ENCODE measurements at places on chromosomes 12 and 14. TPM values are rescaled to one million over a fixed set of nuclear protein-coding genes. Genes with fewer than 3 reads are reported as not detected.

- no peak for ATAC-seq
These were observed 9.0 kb downstream of the LGALS3 start for GRCh38 chr14:55138091-55138490.

DNA sequence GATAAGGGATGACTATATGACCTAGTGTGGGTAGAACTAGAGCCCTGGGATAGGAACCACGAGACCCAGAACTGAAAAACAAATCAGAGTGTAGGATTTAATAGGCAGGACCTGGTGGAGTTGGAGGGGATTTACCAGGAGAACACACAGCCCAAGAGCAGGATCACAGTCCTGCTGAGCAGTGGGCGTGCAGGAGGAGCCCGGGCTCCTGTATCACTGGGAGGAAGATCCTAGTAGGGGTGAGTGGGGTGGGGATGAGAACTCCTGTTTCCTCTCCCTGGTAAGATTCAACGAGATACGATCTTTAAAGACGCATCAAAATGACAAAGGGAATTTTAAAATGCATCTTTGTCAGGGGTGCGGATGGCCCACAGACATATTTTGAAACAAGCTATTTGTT lies 220.1 kb downstream of the GALC start:
- ATAC-seq = no peak

DNA sequence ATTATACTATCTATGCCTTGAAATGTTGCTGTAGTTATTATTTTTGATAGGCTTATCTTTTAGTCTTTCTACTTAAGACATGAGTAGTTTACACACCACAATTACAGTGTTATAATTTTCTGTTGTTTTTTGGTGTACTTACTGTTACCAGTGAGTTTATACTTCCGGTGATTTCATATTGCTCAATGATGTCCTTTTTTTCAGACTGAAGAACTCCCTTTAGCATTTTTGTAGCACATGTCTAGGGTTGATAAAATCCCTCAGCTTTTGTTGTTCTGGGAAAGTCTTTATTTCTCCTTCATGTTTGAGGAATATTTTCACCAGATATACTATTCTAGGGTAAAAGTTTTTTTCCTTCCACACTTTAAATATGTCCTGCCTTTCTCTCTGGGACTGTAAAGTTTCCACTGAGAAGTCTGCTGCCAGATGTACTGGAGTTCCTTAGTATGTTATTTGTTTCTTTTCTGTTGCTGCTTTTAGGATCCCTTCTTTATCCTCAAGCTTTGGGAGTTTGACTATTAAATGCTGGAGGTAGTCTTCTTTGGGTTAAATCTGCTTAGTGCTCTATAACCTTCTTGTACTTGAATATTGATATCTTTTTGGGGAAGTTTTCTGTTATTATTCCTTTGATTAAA lies 41.5 kb upstream of the FERMT2 start:
- ATAC-seq = no peak

DNA sequence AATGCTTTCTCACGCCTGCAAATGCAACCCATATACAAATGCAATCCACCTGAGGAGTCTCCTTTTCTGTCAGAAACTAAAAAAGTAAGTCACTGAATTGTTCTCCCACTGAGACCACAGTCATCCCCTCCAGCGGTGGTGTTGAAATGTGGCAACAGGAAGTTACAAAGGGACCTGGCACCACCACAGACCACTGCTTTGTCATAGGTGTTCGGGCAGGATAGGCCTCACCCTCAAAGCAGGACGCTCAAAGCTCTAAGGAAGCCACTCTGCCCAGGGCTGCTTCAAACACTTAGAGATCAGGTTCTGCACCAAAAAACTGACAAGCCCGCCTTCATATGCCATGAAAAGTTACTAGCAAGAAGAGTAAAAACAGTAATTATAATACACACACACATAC lies 11.3 kb downstream of the PHLDA1 start:
- peak; percentile 85 for ATAC-seq

The KCNC2 gene
- total RNA-seq = not detected

The TAS2R20 gene
- total RNA-seq = 1.9 TPM

The TC2N gene
- total RNA-seq = 39.2 TPM

DNA sequence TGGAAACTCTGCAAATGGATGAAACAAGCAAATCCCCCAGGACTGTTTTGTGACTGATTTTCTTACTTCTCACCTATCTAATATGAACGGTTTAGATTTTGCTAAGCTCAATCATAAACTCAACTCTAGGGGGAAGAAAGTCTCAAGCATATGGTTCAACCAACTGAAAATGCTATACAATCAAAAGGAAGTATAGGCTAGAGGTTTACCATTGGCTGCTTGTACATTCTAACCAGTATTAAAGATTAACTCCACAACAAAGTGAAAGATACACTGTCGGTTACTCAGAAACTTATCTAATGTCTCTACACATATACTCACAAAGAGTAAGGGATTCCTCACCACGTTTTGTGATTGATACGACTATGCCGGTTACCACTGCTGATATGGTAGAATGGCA lies 281.8 kb upstream of the SOX5 start:
- no peak for ATAC-seq

The SLC25A47 gene
- total RNA-seq = not detected

GRCh38 chr12:9509464-9510161 lies 98.1 kb downstream of the KLRB1 start:
- no peak for ATAC-seq

- no peak for ATAC-seq
These were observed 4.3 kb downstream of the GOLT1B start for GRCh38 chr12:21505888-21506287.

DNA sequence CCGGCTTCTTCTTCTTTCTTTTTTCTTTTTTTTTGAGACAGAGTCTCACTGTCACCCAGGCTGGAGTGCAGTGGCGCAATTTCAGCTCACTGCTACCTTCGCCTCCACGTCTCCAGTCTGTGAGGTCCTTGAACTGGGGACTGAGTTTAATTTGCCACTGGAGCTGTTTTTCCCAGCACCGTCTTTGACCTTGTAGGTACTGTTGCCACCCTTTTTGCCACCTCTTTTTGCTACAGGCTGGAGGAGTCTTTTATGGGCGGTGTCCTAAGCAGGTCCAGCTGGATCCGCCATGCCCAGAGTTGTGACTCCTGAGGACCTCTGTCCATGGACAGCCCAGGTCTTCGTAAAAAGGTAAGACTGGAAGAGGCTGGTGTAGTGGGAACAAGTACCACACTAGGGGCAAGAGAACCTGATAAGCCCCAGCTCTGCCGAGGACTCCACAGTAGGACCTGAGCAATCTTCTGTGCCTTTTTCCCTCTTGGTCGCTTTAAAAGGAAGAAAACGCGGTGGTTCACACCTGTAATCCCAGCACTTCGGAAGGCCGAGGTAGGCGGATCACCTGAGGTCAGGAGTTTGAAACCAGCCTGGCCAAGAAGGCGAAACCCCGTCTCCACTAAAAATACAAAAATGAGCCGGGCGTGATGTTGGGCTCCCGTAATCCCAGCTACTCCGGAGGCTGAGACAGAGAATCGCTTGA lies 946 bp downstream of the RNU4-2 start:
- no peak for ATAC-seq

The FAM186B gene
- 0.11 TPM for total RNA-seq

The ABCC9 gene
- 0.04 TPM for total RNA-seq

The TCL1B gene
- not detected for total RNA-seq

GRCh38 chr14:67400434-67400833 lies 11.5 kb downstream of the PLEK2 start:
- no peak for ATAC-seq

- ATAC-seq = peak; percentile 87
These were observed 120.1 kb upstream of the MAX start for GRCh38 chr14:65222440-65222858.

GRCh38 chr12:46763230-46763629 lies 62.6 kb downstream of the SLC38A4 start:
- peak; percentile 75 for ATAC-seq

The LUM gene
- total RNA-seq = not detected

GRCh38 chr12:114904254-114905003 lies 220.5 kb upstream of the TBX3 start:
- ATAC-seq = no peak

GRCh38 chr12:131012279-131013069 lies 58.8 kb downstream of the ADGRD1 start:
- no peak for ATAC-seq
